Kidney epithelial cell (primary cell): ENCODE measurements at places on chromosomes 11 and 22. TPM values are rescaled to one million over a fixed set of nuclear protein-coding genes. Genes with fewer than 3 reads are reported as not detected.

- no peak for DNase-seq
Observed at GRCh38 chr11:2196970-2197770, 25.6 kb upstream of the TH start.

SLC22A12 gene
- not detected in 2 replicates for total RNA-seq

- no peak for DNase-seq
Observed at GRCh38 chr11:62152245-62153086, 28.7 kb downstream of the INCENP start.

GRCh38 chr11:111942829-111943228 lies 5.7 kb downstream of the DIXDC1 start:
- DNase-seq, result no peak

GRCh38 chr11:33829430-33830141 lies 55.3 kb upstream of the FBXO3 start:
- peak; percentile 41 for DNase-seq
